ENCODE measurements at places on chromosomes 5 and 9.

GRCh38 chr5:172864747-172865146 lies 30.7 kb downstream of the ERGIC1 start:
- DNase-seq, result no peak

DNA sequence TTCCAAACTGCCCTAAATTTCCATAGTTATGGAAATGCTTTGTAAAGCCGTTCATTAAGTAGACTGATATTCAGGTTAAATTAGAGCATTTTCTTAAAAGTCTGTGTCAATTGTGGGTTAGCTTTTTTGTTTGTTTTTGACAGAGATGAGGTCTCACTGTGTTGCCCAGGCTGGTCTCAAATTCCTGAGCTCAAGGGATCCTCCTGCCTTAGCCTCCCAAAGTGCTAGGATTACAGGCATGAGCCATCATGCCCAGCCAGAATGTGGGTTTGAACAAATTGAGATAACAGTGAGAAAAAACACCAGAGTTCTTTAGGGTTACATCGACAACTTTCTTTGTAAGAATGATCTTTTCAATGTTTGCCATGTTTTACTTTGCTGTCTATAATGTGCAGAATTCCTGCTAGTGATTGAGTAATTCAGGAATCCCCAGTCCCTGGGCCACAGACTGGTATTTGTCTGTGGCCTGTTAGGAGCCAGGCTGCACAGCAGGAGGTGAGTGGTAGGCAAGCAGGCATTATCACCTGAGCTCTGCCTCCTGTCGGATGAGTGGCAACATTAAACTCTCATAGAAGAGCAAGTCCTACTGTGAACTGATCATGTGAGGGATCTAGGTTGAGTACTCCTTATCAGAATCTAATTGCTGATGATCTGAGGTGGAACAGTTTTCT lies 80.5 kb downstream of the RAI14 start:
- no peak for DNase-seq

GRCh38 chr5:82408033-82408432 lies 129.9 kb upstream of the RPS23 start:
- no peak for DNase-seq

DNA sequence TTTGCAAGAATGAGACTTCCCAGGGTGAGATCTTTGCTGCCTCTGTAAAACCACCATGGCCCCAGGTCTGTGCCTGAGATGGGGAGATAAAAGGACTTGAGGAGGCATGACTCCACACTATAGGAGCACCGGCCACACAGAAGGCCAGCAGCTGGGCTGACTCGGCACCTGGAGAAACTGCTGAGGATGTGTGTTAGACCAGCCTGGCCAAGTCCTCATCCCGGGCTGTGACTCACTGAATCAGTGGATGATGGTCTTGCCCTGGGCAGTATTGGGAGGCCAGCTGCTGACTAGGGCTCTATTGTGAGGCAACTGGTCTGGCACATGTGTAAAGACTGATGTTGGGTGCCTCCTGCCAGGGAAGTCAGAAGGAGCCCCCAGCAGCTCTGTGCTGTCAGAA lies 286.2 kb downstream of the ACTL7B start:
- no peak for DNase-seq

DNA sequence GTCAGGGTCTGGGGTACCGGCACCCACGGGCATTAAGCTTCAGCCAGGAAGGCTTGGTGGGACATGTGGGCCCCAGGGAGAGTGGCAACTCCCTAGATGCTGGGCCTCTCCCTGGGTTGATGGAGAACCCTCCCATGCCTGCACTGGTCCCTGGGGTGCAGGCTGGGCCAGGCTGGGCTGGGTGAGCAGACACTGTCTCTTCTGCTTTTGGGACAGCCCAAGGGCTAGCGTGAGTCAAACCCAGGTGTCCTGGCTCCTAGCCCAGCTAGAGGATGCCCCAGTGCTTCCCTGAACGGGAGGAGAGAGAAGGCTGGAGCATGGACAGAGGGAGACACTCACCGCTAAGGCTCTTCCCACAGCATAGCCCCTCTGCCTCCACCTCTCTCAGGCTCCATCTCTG lies 5.7 kb upstream of the AQP7 start:
- DNase-seq, result no peak

DNA sequence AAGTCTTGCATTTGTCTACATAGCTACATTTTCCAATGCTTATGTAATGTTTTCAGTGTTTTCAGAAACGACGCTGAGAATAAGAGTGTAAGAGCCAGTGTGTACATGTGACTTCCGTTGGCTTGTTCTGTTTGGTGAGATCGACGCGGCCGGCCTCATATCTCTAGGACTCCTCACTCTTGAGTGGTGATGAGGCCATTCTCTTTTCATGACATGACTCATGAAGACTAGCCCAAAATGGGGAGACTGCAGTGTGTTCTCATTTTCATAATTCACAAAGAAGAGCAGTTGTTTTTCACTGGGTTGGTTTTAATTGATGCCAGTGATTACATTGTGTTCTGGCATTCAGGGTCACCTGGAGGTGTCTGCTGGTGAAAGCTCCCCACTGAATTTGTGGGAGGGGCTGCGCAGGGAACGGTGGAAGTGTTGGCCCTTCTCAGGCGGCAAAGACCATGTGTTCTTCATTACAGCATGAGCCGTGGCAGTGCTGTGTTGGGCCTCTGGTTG lies 131.5 kb upstream of the OTULINL start:
- DNase-seq, result no peak

GRCh38 chr5:75616971-75617621 lies 5.8 kb downstream of the ANKDD1B start:
- no peak for DNase-seq

DNA sequence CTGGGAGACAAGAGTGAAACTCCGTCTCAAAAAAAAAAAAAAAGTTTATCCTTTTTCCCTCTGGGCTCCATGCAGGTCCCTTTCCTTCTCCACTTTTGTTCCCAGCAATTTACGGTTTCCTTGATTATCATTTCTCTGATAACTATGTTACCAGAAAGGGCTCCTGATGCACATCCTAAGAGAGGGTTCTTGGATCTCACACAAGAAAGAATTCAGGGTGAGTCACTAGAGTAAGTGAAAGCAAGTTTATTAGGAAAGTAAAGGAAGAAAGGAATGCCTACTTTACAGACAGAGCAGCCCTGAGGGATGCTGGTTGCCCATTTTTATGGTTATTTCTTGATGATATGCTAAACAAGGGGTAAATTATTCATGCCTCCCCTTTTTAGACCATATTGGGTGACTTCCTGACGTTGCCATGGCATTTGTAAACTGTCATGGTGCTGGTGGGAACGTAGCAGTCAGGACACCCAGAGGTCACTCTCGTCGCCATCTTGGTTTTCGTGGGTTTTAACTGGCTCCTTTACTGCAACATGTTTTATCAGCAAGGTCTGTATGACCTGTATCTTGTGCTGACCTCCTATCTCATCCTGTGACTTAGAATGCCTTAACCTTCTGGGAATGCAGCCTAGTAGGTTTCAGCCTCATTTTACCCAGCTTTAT lies 13.5 kb upstream of the MELK start:
- DNase-seq, result no peak

- no peak for DNase-seq
Measured at GRCh38 chr5:126938466-126938865, 91.9 kb downstream of the MARCHF3 start.

GRCh38 chr9:7332780-7333179 lies 466.8 kb downstream of the DMAC1 start:
- DNase-seq, result no peak

DNA sequence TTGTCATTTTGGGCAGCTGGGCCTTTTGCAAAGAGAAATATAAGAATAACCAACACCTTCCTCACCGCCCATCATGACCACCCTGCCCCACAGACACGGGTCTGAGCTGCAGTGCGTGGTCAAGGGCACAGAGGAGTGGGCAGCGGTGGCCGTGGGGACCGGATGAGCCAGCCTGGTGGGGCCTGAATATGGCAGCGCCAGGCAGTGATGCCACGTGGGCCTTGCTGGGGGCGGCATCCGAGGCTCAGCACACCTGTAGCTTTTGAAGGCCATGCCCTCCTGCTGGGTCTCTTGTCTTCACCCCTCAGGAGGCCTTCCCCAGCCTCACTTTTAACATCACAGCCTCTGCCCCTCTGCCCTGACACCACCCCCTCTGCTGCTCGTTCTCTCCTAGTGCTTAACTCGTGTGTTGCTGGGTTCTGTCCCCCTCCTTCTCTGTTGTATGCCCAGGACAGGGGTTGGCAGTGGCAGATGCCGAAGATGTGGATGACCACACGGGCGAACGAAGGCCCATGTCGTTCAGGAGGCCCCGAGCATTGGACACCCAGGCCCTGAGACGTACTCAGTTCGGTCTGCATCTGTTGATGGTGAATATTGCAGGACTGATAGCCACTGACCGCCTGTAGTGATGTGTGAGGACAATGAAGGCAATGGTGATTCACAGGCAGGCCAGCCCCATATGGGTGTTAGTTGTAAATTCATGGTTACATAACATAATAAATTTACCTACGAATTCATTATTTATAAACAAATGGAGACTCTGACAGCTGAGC lies 46.0 kb downstream of the AHRR start:
- no peak for DNase-seq

DNA sequence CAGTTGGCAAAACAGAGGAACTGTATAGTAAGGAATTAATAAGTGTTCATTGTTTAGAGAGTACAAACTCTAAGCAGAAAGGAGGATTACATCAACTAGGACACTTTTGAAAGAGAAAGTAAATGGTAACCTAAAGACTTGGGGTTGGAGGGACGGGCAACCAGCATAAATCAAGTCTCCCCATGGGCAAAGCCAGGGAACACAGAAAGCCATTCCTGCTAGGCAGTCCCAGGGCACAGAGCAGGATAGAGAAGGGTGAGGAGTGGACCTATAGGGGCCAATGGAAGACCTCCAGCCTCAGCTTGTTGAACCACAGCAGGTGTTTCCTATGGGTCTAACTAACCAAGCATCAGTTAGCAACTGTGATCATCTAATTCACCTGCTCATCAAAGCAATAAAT lies 9.2 kb upstream of the ERAP1 start:
- no peak for DNase-seq

- no peak for DNase-seq
Measured at GRCh38 chr5:66701244-66701643, 105.1 kb downstream of the MAST4 start.

- DNase-seq, result no peak
Measured at GRCh38 chr5:150945947-150946346, 41.2 kb upstream of the ZNF300 start.

Measured in GM19239 (cell line).